ENCODE measurements at places on chromosomes 13 and 19.
A peak's percentile ranks its signal among the peaks of the same experiment; 100 is the strongest.

- no peak for DNase-seq
Observed at GRCh38 chr19:29579308-29579910, 26.7 kb upstream of the POP4 start.

- DNase-seq = no peak
Observed at GRCh38 chr19:42198676-42199439, 18.6 kb downstream of the DEDD2 start.

- DNase-seq = no peak
Observed at GRCh38 chr19:33040994-33041827, 23.5 kb downstream of the RHPN2 start.

- peak; percentile 32 for DNase-seq
Observed at GRCh38 chr19:9139609-9140158, 513 bp upstream of the ZNF317 start.

DNA sequence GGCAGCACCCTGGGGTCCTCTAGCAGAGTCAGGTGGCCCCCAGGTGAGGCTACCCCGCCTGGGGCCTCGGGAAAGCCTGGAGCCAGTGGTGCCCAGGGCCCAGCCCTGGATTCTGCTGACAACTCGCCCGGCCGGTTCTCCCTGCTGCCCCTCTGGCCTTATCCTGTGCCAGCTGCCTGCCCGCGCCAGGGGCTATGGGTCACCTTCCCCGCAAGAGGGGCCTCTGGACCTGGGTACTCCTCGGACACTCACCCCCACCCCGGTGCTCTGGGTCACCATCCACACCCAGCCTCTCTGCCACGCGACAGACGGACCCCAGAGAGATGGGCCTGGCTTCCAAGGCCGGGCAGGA, 24.0 kb downstream of the ZBTB7A start:
- DNase-seq = no peak

GRCh38 chr13:110272651-110273050, 34.3 kb downstream of the COL4A1 start:
- DNase-seq = no peak

DNA sequence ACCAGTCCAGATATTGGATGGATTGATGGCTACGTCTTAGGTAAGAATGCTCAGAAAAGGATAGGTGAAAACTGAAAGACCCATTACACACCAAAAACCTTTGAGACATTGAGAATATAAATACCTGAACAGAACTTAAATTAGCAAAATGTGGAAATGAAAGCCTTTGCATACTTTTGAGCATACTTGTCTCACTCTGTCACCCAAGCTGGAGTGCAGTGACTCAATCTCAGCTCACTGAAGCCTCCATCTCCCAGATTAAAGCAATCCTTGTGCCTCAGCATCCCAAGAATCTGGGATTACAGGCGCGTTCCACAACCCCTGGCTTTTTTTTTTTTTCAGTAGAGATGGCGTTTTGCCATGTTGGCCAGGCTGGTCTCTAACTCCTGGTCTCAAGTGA, 695.3 kb downstream of the DACH1 start:
- DNase-seq = no peak

GRCh38 chr13:49633710-49634109, 5.4 kb downstream of the ARL11 start:
- DNase-seq = no peak

DNA sequence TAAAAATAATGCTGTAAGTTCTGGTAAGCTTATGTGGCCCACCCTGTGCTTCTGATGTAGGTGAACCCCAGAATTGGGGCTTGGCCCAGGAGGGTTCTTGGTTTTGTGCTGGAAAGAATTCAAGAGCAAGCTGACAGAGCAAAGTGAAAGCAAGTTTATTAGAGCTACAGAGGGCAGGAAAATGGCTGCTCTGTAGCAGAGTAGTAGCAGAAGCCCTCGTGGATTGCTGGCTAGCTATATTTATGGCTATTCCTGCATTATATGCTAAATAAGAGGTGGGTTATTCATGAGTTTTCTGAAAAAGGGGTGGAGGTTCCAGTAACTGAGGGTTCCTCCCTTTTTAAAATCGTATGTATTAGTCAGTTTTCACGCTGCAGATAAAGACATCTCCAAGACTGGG, 20.6 kb upstream of the ZNF599 start:
- no peak for DNase-seq

- DNase-seq = no peak
Observed at GRCh38 chr19:36043952-36044351, 10.1 kb downstream of the THAP8 start.

DNA sequence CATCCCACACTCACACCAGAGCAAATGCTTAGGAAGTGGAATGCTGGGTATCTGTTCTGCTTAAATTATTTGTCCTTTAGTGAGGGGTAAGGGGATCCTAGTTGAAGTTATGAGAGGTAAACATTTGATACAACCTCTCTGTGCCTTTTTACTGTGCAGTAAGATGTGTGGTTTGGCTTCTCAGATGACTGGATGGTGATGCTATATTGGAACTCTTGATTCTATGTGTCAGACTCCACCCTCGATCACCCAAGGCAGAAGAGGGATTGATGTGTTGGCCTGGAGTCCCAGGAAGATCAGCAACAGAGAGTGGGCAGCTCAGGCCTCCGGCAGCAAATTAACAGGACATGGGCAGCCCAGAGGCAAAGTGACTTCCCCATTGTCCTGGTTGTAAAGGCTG, 66.7 kb downstream of the SIPA1L3 start:
- no peak for DNase-seq

DNA sequence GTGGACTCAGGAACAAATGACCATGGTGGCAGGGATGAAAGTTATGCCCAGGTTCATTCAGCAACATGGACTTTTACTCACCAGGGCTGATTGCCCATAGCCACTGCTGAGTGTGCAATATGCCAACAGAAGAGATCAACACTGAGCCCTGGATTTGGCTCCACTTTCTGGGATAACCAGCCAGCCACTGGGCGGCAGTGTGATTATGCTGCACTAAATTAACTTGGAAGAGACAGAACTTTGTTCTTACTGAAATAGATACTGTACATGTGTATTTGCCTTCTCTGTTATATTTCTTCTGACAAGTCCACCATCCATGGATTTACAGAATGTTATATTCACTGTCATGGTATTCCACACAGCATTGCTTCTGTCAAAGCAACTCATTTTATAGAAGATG, 257.4 kb downstream of the TDRD3 start:
- peak; percentile 47 for DNase-seq

DNA sequence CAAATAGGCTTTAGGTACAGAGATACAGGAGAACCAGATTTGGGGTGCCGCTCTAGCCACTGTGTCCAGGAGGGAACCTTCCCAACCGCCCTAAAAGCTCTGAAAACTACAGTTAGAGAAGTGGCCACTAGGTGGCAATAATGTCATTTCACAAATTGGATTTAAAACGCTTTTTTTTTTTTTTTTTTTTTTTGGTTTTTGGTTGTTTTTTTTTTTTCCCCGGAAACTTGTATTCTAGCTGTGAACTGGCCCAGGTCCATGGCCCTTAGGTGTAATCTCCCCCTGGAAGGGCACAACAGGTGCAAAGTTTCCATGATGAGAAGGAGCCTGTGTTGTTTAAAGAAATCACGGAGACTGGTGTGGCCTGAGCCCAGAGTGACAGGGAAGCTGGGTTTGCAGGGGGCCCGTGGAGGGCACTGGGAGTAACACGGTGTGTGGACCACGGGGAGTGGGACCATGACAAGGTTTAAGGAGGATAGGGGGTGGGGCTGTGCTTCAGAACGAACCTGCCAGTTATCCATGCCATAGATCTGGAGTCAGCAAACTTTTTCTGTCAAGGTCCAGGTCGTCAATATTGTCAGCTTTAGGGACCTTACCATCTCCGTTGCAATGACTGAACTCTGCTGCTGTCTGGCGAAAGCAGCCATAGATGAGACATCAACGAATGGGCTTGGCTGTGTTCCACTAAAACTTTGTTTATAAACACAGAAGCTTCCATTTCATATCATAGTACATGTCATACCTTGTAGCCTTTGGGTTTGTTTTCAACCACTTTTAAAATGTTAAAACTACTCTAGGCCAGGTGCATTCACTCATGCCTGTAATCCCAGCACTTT, 10.1 kb downstream of the OR1I1 start:
- DNase-seq = peak; percentile 63

DNA sequence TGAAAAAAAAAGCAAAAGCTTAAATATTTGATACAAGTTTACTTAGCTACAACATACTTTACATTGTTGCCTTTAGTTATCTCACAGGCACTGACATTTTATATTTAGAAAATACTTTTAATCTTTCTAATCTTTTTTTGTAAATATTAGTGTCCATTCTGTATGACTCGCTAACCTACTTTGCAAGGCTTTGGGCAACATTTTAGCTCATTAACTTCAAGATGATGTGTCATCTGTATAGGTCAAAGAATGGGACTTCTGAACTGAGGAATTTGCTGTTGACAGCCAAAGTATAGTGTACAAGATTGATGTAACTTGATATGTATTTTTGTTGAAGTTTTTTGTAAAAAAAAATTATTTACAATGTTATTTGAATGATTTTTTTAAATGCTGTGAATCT, 2.7 kb upstream of the C1QTNF9 start:
- no peak for DNase-seq

DNA sequence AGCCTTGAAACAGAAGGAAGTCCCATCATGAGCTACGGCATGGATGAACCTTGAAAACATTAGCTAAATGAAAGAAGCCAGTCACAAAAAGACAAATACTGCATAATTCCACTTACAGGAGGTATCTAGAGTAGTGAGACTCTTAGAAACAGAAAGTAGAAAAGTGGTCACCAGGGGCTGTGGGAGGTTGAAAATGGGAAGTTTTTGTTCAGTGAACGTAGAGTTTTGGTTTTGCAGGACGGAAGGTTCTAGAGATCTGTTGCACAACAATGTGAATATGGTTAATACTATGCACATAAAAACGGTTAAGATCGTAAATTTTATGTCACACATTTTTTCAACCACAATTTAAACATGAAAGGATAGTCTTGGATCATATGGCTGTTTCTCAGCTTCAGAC, 11.9 kb upstream of the SLC10A2 start:
- DNase-seq = no peak

DNA sequence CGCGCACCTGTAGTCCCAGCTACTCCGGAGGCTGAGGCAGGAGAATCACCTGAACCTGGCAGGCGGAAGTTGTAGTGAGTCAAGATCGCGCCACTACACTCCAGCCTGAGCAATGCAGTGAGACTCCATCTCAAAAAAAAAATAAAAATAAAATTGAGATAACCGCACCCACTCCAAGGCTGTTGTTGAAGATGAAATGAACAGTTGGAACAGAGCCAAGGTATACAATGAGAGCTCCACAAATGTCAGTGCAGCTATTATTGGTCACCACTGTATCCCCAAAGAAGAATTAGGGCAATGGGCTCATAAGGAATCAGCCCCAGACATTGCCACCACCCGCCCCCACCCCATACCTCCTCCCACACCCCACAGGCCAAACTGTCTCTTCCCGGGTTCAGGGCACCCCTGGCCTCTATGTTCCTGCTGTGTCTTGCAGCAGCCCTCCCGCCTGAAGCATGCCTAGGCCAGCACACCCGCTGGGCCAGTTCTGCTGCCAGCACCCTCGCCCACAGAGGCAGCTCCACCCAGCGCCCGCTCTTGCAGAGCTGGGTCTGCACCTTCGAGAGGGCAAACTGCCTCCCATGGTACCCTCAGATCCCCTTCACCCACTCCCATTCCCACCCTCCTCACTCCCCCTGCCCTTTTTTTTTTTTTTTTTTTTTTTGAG, 3.5 kb upstream of the S1PR5 start:
- no peak for DNase-seq

Measured in NCI-H1105 treated with DMSO at 0.1 percent for 48 hours (cell line).